Neuronal stem cell (in vitro differentiated cells): ENCODE measurements at places on chromosomes 4 and X.

DNA sequence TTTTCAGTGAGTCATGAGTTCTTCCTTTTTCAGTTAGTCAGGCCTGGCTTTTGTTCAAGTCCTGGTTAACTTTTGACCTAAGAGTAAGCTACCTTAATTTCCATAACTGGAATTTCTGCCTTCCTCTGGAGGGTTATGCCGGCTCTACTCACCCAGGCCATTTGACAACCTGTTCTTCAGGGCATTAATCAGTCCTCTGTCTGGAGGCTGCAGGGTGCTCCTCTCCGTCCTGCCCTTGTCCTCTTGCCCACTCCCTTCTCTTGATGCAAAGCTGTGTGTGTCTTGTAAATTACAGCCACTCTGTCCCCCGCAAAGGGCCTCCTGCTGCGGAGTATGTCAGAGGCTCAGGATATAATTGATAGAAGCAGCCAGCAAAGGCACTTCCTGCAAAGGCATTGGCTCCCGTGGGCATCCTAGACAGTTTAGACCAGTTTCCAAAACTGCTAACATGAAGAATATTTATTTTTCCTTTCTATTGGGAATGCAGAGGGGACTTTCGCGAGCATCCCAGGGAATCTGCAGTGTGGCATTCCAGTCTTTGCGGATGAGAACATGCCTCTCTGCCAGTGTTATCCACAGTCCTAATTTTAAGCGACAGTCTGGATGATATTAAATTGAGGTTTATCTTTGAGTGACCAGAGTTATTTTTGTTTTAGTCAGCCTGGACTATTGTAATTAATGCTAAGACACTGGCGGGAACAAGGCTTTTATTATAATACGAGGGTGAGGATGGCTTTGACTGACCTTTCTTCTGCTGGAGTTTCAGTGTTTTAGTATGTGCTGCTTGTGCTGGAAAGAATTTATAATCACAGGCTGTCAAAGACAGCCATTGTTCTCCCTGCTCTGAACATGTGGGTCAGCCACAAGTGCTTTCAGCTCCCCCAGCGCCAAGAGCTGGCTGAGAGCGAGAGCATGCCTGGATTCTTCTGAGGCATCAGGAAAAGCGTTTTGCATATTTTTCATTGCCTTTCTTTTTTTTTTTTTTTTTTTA, 74.2 kb downstream of the LIMCH1 start:
- peak; percentile 52 for DNase-seq

DNA sequence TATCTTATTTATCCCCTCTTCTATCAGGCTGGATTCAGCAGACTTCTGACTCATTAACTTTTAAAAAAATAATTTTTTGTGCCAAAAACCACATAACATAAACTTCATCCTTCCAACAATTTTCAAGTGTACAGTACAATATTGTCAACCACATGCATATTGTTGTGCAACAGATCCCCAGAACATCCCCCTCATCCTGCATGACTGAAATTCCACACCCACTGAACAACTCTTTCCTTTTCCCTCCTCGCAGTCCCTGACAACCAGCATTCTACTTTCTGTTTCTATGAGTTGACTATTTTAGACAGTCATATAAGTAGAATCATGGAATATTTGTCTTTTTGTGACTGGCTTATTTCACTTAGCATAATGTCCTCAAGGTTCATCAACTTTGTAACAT, 2.2 kb upstream of the MID2 start:
- no peak for DNase-seq

GRCh38 chr4:152605641-152606335, 69.9 kb upstream of the FBXW7 start:
- DNase-seq, result no peak

- no peak for DNase-seq
Measured at GRCh38 chrX:10111364-10112148, 45.2 kb upstream of the CLCN4 start.

DNA sequence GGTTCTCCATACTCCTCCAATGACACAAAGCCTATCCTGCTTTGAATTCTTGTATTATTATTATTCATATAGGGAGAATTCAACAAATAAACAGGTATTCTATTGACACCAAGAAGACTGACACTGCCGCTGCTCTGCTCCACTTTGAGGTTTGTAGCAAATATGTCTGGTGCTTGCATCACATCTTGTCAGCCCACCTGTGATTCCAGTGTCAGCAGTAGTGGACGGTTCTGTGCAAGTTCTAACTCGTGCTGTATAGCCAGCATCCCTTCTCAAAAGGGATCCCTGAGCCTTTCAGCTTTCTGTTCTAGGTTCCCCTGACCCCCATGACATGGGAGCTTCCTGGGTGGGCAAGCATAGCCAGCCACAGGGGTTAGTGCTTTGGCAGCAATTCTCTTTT, 296.0 kb upstream of the FTHL17 start:
- no peak for DNase-seq

DNA sequence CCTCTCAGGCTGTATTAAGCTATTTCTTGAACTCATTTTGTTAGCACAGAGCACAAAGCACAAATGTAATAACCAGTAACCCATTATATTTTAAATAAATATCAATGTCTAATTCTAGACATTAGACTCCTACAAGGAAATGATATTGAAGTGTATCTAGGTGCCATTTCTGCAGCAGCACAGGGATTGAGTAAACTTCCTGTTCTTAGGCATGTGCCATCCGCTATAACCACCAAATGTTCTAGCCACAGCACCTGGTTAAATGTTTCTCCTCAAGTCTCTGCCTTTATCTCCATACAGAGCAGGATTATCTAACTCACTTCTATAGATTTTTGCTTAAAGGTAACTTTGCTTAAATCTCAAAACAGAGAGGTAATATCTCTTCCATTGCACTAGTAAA, 51.4 kb downstream of the SGMS2 start:
- no peak for DNase-seq

GRCh38 chr4:99506781-99507180, 4.0 kb upstream of the C4orf17 start:
- DNase-seq, result no peak
